ENCODE measurements at places on chromosomes 3 and 15.
A peak's percentile ranks its signal among the peaks of the same experiment; 100 is the strongest.

DNA sequence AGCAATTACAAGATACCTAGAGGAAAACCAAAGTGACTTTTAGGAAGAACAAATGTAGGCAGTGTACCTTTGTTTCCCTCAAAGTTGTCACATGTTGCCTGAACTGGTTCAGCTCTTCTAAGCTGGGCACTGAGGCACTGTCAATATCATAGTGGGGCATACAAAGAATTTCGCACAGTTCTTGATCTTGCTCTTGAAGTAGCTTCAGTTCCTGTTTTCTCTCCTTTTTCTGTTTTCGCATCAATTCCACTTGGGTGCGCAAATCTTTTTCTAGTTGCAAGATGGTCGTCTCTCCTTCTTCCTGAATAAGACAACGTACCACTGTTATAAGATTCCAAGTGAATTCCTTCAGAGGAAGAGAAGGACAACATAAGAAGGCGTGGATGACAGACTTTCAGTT is 12.7 kb downstream of the PRC1 start:
- no peak for DNase-seq

DNA sequence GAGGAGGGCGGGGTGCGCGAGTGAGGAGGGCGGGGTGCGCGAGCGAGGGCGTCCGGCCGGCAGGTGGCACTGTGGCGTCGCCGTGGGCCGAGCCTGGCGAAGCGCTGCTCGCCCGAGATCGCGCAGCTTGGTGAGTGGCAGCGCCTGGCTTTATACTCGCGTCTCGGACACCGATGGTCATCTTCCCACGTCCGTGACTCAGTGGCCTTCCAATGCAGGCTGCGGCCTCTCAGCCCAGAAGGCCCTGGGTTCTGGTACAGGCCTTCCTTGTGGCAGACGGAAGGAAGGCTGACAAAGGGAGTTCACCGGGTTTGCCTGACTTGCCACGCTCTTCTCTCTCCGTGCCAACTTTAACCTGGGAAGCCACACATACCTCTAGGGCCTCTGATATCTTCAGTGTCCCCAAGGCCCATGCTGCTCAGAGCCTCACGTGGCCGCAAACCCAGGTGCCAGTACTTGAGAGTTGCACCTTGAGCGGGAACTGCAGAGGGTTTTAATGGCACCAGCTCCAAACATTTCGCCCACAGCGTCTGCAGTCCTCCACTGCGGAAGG is 195.3 kb upstream of the LYSMD4 start:
- peak; percentile 89 for DNase-seq

- DNase-seq: no peak
Observed at GRCh38 chr15:26442680-26443079, 330.2 kb downstream of the GABRB3 start.

- DNase-seq: no peak
Observed at GRCh38 chr15:80669663-80670273, 25.3 kb upstream of the ABHD17C start.

DNA sequence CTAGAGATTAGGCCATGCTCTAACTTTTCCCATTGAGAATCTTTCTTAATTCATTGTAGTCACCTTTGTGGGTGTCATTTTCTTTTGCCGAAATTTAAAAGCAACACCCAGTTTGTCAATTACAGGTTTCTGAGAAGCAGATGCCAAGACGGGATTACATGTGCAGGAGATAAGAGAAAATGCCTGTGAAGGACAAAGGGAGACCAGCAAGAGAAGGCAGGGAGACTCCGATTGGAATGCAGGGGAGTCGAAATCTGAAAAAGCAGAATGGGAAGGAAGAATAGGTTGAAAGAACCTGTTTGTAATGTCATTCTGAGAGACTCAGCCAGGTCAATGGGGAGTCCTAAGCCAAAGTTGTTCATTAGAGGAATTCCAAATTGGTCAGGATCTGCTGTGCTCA is 3.6 kb upstream of the DPH6 start:
- no peak for DNase-seq

GRCh38 chr15:101560722-101561583 is 71.4 kb upstream of the PCSK6 start:
- no peak for DNase-seq

DNA sequence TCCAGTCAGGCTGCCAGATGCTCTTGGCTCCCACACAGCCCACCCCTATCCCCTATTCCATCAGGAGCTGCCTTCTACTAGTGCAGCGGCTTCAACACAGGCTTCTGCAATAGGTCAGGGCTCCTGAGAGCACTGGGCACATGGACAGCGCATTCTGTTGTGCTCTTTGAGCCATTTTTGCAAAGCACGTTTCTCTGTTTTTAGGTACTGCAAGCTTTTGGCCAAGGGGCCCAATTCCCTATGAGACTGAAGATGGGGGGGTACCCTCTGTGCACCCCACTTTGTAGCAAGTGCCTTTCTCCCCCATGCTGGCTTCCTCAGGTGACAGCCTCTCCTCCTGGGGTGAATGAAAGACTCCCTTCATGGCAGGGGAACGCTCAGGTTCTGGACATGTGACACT is 31.2 kb downstream of the CHDH start:
- no peak for DNase-seq

GRCh38 chr3:113297287-113297686 is 85.9 kb downstream of the BOC start:
- no peak for DNase-seq

- no peak for DNase-seq
Observed at GRCh38 chr3:182041668-182042291, 330.1 kb downstream of the SOX2 start.

GRCh38 chr3:119783255-119783654 is 1.4 kb downstream of the NR1I2 start:
- DNase-seq: no peak

GRCh38 chr3:139519998-139520737 is 19.4 kb downstream of the RBP1 start:
- DNase-seq: no peak

DNA sequence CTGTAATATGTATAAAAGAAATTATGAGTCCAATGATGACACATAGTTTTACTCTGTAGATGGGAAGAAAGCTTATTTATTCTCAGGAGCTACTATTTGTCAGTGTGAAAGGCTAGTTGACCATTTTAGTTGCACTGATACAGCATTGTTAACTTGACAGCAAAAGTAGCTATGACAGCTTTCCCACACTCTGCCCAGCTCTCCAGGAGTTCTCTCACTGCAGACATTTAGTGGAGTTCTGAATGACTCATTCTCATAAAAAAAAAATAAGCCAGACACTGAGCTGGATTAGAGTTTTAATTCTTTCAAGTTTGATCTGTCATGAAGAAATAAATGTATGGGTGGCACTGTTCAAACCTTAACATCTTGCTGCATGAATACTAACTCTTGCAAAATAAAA is 77.2 kb upstream of the CFAP20DC start:
- no peak for DNase-seq

DNA sequence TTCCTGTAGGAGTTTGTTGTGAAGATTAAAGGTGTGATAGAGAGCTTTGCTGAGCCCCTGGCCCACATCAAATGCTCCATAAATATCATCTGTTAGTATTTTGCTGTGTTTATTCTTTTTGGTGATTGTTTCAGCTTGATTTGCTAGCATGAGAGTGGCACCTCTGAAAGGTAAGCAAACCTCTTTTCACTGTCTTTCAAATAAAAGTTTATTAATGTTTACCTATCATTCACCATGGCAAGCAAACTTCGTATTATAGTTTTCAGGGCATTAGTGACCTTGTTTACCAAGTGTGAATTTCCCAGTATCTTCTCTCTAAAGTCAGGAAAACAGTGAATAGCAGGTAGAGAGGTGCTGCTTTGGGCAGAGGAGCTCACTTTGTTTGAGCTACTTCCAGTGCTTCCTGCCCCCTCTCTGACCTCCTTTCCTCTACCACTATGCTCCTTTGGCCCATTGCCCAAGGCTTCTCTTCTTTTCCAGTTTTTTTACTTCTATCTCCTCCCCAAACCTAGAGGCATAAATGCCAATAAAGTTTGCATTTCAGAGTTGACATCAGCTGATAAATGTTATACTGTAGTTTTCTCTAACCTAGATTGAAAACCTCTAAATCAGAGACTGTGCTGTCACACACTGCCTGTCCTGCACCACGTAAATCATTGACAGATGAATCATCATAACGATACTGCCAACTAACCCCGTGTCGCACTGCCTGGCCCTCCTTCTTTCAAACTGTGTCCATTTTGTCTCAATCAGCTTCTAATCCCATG is 569.0 kb downstream of the TUSC7 start:
- no peak for DNase-seq

- DNase-seq: no peak
Observed at GRCh38 chr3:179646177-179646576, 6.7 kb upstream of the USP13 start.

GRCh38 chr15:77018796-77019505 is 24.0 kb downstream of the PSTPIP1 start:
- no peak for DNase-seq

DNA sequence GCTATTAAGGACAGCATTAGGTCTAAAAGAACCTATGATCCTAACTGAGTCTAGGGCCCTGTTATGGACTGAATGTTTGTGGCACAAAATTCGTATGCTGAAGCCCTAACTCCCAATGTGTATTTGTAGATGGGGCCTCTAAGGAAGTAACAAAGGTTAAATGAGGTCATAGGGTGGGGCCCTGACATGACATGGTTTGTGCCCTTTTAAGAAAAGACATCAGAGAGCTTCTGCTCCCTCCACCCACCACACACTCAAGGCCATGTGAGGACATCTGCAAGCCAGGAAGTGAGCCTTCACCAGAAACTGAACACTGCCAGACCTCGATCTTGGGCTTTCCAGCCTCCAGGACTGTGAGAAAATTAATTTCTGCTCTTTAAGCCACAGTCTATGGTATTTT is 49.2 kb downstream of the PHC3 start:
- no peak for DNase-seq

DNA sequence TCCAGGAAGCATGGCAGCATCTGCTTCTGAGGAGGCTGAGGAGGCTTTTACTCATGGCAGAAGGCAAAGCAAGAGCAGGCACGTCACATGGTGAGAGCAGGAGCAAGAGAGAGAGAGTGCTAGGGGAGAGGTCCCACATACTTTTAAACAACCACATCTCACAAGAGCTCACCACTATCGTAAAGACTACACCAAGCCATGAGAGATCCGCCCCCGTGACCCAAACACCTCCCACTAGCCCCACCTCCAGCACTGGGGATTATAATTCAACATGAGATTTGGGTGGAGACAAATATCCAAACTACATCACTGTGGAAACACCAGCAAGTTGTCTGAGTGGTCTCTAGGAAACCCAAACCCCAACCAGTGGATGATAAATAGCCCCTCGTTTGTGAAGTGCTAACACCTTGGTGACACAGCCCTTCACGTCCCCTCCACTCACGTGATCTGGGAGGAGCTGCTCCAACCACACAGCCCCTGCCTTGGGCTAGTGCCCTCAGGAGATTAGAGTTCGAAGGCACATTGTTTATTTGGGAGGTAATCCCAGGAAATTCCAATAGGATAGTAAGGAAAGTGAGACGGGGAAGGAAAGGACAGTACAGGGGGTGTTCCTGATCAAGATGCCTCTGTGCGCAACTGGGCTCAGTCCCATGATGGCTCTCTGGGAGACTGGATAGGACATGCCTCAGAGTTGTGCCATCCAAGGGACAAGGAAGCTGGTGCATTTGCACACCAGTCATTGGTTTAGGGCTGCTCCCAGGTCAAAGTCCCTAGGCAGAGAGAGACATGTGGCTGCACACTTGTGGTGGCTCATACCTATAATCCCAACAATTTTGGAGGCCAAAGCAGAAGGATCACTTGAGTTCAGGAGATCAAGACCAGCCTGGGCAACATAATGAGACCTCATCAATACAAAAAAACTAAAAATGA is 80.6 kb upstream of the CTNNB1 start:
- no peak for DNase-seq

DNA sequence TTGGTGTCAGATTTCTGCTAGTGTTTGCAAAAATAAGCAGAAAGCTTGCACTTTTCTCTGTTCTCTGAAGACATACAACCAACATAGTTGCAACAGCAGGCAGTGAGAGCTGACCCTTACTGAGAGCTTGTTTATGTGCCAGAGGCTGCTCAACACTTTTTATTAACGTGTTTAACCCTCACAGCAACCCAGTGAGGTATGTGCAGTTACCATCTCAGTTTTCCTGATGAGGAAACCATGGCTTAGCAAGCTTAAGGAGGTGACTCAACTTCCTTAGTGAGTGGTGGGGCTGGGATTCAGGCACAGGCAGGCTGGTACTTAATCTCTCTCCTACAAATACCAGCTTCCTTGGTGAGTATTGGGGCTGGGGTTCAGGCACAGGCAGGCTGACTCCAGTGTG is 158.1 kb upstream of the CTDSPL start:
- DNase-seq: no peak

DNA sequence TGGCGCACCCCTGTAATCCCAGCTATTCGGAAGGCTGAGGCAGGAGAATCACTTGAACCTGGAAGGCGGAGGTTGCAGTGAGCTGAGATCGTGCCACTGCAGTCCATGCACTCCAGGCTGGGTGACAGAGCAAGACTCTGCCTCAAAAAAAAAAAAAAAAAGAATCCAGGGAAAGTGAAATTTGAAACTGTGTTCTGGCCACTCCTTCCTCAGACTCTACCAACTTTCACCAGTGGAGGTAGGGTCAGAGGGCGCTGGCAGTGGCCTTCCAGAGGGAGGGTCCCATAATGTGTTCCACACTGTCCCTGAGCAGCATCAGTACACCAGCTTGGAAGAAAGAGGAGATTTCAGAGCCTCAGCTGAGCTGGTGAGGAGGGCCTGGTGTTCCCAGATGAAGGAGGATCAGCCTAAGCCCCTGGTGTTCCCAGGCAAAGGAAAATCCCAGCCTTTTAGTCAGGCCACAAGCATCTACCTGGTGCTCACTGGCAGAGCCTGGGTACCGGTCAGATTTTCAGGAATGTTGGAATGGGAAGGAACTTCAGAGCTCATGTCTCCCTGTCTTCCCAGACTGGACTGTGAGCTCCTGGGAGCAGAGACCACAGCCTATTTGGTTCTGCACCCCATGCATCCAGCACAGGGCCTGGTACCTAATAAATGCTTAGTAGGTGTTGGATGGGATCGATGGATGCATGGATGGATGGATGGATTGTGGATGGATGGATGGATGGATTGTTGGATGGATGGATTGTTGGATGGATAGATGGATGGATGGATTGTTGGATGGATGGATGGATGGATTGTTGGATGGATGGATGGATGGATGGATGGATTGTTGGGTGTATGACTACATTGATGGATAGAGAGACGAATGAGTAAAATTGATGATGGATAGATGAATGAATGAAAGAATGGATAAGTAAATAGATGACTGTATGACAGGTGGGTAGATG is 117.9 kb downstream of the CORO2B start:
- no peak for DNase-seq

DNA sequence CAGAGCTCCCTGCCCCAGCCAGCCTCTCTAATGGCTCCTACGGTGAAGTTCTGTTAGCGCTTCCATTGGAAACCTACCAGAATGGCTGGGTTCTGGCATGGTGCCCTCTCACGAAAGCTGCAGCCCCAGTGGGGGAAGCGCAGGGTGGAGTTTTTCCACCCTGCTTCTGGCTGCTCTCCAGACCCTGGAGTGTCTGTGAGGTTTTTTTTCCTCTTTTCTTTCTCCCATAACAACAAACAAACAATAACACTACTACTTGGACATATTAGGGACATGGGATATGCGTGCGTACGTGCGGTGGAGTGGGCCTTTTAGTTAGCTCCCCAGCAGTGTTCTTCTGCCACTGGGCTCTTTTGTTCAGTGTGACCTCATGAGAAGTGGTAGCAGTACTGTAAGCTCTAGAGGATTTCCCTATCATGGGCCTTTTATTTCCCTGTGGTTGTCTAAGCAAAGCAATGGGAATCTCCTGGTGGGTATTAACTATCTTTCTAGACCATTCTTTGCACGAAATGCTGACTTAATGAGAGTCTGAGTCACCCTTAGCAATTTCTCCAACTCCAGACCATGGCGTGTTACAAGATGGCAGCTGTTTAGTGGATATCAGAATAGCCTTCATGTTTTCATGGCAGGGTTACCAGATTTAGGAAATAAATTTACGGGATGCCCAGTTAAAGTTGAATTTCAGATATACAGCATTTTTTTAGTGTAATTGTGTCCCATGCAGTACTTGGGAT is 161.9 kb downstream of the FNDC3B start:
- no peak for DNase-seq

All from stimulated activated CD4-positive, alpha-beta T cell treated with anti-CD3 and anti-CD28 coated beads, Interleukin-4, amount 100 ng/mL, for 1 hour (primary cell).